ENCODE measurements at places on chromosomes 3 and 15. TPM values are rescaled to one million over a fixed set of nuclear protein-coding genes. Genes with fewer than 3 reads are reported as not detected.

DNA sequence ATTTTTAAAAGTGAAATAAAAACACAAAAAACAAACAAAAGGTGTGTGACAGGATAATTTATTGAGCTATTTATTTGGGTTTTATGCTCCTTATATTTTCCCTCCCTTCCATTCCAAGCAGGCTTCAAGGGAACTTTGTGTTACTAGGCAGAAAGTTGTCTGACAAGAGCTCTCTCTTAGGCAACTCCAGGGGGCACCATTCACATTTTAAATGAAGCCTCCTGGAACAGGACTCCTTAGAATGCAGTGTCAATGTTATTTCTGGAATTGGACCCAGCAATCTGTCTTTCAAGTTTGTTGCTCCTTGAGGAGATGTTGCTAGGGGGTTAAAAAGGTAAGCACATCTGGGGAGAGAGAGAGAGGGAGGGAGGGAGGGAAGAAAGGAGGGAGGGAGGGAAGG, 5.4 kb upstream of the RFX7 start:
- H3K36me3 ChIP-seq, result no peaks in the 10 kb centered on the region
- DNase-seq, result no peak
- H3K4me3 ChIP-seq, result no peak overlapping the region

The CLDN18 gene
- not detected for total RNA-seq

The P2RY13 gene
- total RNA-seq, result not detected

GRCh38 chr15:57340682-57341259, 35.5 kb upstream of the CGNL1 start:
- peak; percentile 34 for DNase-seq
- no peak overlapping the region for H3K27ac ChIP-seq
- no peaks in the 10 kb centered on the region for H3K36me3 ChIP-seq

The GADL1 gene
- total RNA-seq, result not detected

The ELP6 gene
- total RNA-seq, result 42.2 TPM

DNA sequence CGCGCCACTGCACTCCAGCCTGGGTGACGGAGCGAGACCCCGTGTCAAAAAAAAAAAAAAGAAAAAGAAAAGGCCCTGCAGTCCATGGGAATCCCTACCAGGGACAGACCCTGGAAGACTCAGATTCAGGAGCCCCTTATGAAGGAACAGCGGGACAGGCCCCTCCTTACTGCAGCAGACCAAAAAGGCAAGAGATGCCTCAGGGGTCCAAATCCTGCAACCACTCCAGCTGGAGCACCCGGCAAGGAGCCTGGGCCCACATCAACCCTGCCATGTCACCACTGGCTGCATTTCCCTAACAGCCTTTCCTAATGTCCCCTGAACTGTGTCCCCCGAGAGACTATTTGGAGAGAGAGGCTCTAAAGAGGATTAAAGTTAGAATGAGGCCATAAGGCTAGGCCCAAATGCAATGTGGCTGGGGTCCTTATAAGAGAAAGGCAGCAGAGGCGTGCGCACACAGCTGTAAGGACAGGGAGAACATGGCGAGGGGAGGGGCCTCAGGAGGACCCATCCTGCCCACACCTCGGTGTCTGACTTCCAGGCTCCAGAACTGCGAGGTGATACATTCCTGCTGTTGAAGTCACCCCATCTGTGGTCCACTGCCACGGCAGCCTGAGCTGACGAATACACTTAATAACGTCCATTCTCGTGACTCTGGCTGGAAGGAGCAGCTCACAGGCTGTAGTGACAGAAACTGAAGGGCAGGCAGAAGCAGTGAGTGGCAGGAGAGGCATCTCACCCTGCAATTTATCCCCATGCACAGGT, 78.1 kb downstream of the ATP10A start:
- H3K4me3 ChIP-seq, result no peak overlapping the region
- H3K36me3 ChIP-seq, result peaks cover 4% of the 10 kb centered on the region
- H3K27ac ChIP-seq, result peak overlapping the region; percentile 50
- DNase-seq, result no peak
- peaks cover 32% of the 10 kb centered on the region for H3K4me1 ChIP-seq
- no peaks in the 10 kb centered on the region for H3K27me3 ChIP-seq

DNA sequence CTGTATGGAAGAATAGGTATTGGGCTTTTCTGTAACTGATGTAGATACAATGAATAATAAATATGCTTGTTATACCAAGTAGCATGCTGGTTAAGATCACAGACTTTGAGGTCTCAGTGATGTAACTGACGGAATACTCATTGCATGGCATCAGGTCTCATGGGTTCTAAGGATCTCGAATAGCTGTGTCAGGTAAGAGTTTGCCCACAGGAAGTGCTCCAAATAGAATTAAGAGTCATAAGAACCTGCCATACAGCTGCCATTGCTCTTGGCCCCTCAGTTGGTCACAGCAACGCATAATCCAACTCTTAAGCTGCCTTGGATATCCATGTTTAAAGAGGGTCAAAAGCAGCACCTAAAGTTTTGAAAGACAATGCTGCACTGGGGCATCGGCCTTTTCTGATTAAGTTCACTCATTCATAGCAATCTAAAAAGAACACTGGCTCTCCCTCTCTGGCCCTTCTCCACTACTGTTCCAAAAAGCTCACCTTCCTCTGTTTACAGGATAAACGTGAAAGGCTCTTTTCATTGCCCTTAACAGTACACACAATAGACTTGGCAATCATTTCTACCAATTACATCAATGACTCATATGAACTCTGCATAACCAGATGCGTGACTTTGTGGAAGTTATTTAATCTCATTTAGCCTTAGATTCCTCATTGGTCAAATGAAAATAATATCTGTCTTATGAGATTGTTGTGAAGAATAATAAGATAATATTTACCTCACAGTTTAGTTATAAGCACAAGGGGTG, 74.6 kb downstream of the ZBTB20 start:
- no peak overlapping the region for H3K4me3 ChIP-seq
- H3K27me3 ChIP-seq, result no peaks in the 10 kb centered on the region
- peaks cover 11% of the 10 kb centered on the region for H3K36me3 ChIP-seq

GRCh38 chr3:4358273-4358672, 55.1 kb downstream of the SETMAR start:
- no peaks in the 10 kb centered on the region for H3K27me3 ChIP-seq
- no peak for DNase-seq
- no peak overlapping the region for H3K4me3 ChIP-seq
- no peak overlapping the region for H3K27ac ChIP-seq
- H3K4me1 ChIP-seq, result no peaks in the 10 kb centered on the region

DNA sequence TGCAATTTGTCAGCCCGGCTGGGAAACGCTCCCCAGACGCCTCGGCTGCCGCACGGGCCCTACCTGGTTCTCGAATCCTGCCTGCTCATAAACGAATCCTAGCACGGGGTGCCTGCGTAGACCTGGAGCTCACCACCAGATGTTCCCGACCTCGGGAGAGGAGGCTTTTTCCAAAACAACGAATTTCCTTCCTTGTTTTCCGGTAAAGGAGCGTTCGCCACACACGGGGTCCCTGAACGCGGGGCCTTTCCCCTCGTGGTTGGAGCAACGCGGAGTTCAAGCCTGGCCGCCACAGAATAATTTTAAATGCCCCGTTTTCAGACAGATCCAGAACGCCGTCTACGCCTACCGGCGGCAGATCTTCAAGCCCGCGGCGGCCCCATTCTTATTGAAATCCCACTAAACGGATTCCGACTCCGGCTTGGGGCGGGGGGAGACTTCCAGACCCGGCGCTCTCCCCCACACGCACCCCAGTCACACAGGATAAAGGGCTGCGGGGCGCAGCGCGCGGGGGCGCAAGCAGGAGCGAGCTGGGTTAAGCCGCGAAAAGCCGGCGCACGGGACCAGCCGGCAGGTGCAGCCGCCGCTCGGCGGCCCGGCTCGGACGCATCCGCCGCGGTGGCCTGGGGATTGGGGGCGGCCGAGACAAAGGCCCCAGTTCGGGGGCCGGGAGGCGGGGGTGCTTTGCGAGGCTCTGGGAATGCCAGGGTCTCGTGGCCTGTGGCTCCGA, 895 bp downstream of the GATA2 start:
- no peak for DNase-seq
- peak overlapping the region; percentile 57 for H3K27ac ChIP-seq
- peaks cover 18% of the 10 kb centered on the region for H3K4me1 ChIP-seq
- no peak overlapping the region for H3K4me3 ChIP-seq

DNA sequence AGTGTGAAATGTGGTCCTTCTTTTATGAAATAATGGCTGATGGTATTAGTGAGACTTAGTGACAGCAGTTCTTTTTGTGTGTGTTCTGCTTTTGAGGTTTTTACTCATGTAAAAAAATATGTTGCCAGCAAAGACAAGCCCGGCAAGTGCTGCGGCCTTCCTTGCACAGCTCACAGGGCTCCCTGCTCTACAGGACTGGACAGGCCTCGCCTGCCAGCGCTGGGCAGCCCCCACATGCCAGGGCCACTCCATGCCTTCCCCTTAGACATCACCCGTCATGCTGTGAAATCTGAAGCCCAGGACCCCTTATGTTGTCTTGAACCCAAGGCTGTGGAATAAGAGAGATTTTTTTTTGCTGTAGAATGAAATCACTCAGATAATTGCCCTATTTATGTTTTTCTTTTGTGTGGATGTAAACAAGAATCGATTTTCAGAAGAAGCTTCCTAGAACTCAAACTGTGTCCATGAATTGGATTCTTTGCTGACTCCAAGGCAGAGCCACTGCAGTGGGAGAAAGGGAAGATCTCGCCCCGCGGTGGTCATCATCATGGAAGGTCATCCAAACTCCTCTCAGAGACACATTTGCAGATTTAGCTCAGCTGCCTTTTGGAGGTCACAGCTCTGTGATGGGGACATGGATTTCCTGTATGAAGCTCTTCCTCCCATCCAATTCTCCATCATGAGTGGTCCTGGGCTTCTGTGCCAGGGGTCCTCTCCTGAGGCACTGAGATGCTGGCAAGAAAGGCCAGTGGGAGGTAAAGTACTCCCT, 150.8 kb downstream of the ATP10A start:
- H3K27me3 ChIP-seq, result no peaks in the 10 kb centered on the region
- H3K4me3 ChIP-seq, result no peak overlapping the region
- no peak for DNase-seq
- H3K36me3 ChIP-seq, result peaks cover 14% of the 10 kb centered on the region
- H3K4me1 ChIP-seq, result no peaks in the 10 kb centered on the region
- H3K27ac ChIP-seq, result no peak overlapping the region

The ROPN1 gene
- not detected for total RNA-seq

- no peak overlapping the region for H3K4me3 ChIP-seq
- peak overlapping the region; percentile 55 for H3K27ac ChIP-seq
- peaks cover 83% of the 10 kb centered on the region for H3K36me3 ChIP-seq
- DNase-seq, result no peak
These were observed 67.4 kb downstream of the NUP210 start for GRCh38 chr3:13352621-13353131.

The UROC1 gene
- total RNA-seq, result not detected

The IQCF5 gene
- not detected for total RNA-seq

- H3K4me1 ChIP-seq, result no peaks in the 10 kb centered on the region
- H3K36me3 ChIP-seq, result no peaks in the 10 kb centered on the region
- peaks cover 30% of the 10 kb centered on the region for H3K27me3 ChIP-seq
- H3K27ac ChIP-seq, result no peak overlapping the region
- DNase-seq, result peak; percentile 56
- H3K4me3 ChIP-seq, result no peak overlapping the region
These were observed 287.2 kb downstream of the CGGBP1 start for GRCh38 chr3:87771337-87772192.

The OR5H6 gene
- total RNA-seq, result not detected

- peaks cover 23% of the 10 kb centered on the region for H3K36me3 ChIP-seq
- no peak overlapping the region for H3K4me3 ChIP-seq
- DNase-seq, result no peak
- H3K4me1 ChIP-seq, result no peaks in the 10 kb centered on the region
- no peak overlapping the region for H3K27ac ChIP-seq
- H3K27me3 ChIP-seq, result no peaks in the 10 kb centered on the region
These were observed 16.0 kb upstream of the GPR171 start for GRCh38 chr3:151219056-151219455.

DNA sequence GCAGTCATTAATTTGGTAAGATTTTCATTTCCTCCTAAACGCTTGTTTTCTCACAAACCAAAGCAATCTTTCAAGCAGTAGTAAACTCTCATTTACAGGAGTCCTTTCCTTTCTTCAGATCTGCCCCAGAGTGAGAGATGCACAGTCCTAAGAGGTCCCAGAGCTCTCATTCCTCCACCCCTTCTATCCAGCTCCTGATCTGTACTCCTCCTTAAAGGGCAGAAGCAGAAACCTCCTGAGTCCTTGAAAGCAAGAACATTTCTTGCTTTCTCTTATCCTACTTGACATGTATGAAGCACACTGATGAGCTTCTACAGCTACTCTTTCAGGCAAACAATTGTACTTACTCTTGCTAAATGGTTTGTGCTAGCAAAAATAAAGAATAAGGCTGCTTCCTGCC, 11.7 kb downstream of the EXD1 start:
- no peak overlapping the region for H3K4me3 ChIP-seq
- peaks cover 30% of the 10 kb centered on the region for H3K27me3 ChIP-seq
- H3K4me1 ChIP-seq, result no peaks in the 10 kb centered on the region
- no peak for DNase-seq
- H3K36me3 ChIP-seq, result no peaks in the 10 kb centered on the region

DNA sequence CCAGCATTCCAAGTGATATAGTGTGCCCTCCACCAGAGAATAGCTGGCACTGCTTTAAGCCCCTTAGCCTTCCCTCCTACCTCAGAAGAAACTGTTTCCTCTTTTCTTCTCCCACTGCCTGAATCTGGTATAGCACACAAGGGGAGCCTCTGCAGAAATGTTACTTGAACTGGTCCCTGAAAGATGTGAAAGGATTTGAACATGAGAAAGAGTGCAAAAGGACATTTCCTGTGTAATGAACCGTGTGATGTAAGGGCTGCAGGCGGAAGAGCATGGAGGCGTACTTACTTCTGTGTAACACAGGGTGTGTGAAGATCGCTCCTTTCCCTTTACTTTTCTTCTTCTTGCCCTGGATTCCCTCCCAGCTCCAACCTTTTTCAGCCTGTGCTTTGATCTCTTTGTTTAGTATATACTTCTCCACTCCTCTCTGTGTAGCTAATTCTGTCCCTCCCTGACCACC, 8.4 kb downstream of the TMOD3 start:
- peak; percentile 21 for DNase-seq
- peak overlapping the region; percentile 18 for H3K4me3 ChIP-seq
- peak overlapping the region; percentile 74 for H3K27ac ChIP-seq
- no peaks in the 10 kb centered on the region for H3K27me3 ChIP-seq
- H3K36me3 ChIP-seq, result peaks cover 13% of the 10 kb centered on the region

DNA sequence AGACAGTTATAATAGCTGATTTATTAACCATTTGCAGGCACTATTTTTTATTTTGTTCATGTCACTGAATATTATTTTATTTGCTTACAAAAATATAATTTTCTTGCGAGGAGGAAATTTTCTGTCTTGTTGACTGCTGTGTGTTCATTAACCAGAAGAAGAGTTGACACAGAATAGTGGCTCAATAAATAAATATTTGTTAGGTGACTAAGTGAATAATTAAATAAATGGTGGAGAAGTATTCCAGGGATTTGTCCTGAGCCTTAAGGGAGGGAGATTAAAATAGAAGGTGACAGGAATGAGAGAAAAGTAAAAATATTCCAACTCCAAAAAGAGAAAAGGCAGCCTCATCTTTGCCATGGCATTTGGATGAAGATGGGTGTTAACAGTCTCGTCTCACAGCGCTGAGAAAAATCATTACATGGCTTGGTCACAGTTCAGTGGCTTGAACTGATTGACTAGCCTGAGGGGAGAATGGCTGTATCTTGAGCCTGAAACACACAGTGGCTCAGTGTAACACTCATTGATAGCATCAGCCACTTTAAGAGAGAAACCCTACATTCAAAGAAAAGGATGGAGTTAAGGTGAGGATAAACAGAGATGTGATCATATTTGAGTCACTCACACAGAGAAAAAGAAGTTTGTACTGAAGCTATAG, 449.9 kb upstream of the NAALADL2 start:
- no peak overlapping the region for H3K27ac ChIP-seq
- DNase-seq, result no peak

The IRAK2 gene
- 1.6 TPM for total RNA-seq
